Stimulated activated CD8-positive, alpha-beta memory T cell treated with anti-CD3 and anti-CD28 coated beads, Interleukin-12 subunit alpha, Interleukin-12 subunit beta, amount 100 ng/mL, for 1 hour (primary cell): ENCODE measurements at places on chromosomes 7 and 10.

GRCh38 chr7:134737566-134738345, 41.7 kb upstream of the CALD1 start:
- no peak for DNase-seq

- no peak for DNase-seq
Observed at GRCh38 chr7:111290419-111290818, 199.5 kb downstream of the LRRN3 start.

- no peak for DNase-seq
Observed at GRCh38 chr10:128078136-128078969, 47.9 kb downstream of the MKI67 start.

DNA sequence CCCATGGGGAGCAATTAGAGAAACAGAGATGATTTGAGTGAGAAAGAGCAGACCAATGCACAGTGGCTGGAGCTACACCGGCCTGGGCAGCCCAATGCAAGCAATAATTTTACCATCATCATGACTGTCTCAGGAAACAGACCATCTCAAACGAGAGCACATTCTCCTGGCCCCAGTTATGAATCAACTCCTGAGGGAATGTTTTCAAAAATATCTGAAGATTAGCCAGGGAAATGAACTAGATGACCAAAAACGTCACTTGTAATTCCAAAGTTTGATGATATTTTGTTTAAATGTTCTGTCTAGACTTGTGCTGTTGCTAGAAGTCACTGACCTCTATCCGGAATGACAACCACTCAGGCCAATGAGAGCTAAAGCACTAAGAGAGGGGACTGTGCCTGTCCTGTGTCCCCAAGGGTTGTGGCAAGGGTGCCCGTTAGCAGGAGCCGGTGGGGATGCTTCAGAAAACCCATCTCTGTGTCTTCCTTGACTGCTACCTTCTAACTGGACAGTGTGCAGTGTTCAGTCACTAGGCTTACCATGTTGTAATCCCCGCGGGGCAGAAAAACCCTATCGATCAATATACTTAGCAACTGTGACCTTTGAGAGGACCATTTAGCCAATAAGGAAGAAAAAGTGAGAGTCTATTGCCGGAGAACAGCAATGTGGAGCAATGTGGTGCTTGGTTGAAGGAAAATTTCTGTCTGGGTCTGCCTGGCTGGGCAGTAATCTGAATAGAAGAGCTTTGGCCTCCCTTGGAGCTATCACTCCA, 202.4 kb downstream of the ADAM12 start:
- no peak for DNase-seq

DNA sequence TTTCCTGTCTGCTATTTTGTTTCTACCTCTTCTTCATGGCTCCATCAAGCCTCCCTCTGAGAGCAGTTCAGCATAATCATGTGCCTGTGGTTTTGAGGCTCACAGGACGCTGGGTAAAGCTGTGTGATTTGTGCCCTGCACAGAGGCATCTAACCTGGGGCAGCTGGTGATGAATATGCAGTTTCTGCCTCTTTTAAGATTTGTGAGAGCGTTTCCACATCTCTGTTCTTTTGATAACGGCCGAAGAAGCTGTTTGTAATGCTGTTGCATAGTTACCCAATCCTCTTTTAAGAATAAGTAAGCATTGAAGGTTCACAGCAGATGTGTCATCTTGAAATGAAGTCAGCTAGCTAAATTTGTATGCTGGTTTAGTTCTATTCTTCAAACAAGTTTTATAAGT, 45.2 kb downstream of the PNLIPRP3 start:
- DNase-seq = no peak

- no peak for DNase-seq
Observed at GRCh38 chr10:130400890-130401289, 264.7 kb downstream of the GLRX3 start.

DNA sequence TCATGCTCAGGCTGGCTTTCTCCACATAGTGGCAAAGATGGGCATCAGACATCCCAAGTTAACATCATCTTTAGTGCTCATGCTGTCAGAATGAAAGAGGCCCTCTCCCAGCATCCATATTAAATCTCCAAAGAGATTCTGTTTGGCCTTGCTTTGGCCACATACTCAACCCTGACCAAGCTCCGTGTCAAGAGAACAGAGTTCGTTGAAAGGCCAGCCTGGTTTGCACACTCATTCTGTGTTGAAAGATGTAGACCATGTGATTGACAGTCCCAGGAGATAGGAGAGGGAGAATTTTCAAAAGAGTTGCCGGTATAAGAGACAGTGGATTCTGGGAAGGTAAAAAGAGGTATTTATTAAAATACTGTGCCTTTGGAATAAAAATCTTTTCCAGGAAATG, 19.7 kb downstream of the MET start:
- no peak for DNase-seq

- no peak for DNase-seq
Observed at GRCh38 chr7:47170516-47170915, 411.4 kb downstream of the TNS3 start.

DNA sequence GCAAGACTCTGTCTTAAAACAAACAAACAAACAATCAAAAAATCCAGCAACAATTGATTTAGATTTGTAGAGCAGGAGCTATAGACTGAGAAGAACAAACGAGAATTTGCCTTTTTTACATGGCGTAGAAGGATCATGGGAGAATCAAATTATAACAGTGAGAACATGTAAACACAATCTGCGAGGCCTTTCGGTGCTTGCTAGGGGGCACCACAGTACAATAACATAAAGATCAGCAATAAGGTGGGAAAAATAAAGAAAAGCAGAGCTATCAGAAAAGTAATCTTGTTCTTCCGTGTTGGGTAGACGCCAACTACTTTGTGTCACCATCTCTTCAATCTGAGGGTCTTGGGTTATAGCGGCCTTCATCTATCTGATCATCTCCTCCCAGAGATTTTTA, 82.2 kb downstream of the NOD1 start:
- no peak for DNase-seq

DNA sequence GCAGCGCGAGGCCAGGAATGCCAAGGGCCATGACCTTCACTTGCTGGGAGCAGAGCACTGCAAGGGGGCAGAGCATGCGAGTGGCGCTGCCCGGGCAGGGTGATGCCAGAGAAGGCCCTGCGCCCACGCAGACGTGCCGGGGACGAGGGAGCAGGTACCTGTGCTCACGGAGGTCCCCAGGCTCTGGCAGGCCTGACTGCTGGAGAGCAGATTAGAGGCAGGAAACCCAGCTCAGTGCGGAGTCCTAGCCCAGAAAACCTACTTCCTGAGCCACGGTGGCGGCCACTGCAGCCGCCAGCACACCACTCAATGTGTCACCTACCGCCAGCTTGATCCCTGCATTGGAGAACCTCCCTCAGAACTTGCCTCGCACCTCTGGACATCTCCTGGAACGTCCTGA, 148.4 kb downstream of the MAD1L1 start:
- DNase-seq = no peak

DNA sequence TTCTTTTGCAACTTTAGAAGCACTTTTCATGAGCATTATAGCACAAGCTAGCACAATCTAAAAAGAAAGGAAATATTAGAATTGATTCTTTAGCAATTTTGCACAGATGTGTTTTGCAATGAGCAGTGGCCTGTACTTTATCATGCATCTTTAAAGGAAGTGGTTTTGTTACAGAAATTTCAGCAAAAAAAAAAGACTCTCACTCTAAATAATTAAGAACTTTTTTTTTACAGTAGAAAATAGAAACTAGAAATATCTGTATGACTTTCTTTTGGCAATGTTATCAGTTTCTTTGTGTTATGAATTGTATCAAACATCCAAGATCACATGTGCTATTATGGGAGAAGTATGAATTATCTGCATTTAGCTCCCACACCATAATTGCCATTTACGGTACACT, 195.7 kb upstream of the KLF6 start:
- no peak for DNase-seq

DNA sequence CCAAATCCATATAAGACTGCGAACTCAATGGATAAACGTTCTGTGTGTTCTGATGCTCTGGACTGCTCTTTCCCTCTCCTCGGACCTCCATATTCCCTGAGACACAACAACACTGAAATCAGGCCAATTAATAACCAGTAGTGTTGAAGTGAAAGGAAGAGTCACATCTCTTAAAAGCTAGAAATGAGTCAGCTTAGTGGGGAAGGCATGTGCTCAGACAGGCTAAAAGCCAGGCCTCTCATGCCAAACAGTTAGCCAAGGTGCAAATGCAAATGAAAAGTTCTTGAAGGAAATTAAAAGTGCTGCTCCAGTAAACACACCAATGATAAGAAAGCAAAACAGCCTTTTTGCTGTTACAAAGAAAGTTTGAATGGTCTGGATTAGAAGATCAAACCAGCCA, 29.3 kb downstream of the TNS3 start:
- DNase-seq = no peak

- no peak for DNase-seq
Observed at GRCh38 chr7:17150018-17150417, 148.4 kb upstream of the AHR start.

GRCh38 chr7:95316588-95316987, 7.7 kb downstream of the PON1 start:
- no peak for DNase-seq

DNA sequence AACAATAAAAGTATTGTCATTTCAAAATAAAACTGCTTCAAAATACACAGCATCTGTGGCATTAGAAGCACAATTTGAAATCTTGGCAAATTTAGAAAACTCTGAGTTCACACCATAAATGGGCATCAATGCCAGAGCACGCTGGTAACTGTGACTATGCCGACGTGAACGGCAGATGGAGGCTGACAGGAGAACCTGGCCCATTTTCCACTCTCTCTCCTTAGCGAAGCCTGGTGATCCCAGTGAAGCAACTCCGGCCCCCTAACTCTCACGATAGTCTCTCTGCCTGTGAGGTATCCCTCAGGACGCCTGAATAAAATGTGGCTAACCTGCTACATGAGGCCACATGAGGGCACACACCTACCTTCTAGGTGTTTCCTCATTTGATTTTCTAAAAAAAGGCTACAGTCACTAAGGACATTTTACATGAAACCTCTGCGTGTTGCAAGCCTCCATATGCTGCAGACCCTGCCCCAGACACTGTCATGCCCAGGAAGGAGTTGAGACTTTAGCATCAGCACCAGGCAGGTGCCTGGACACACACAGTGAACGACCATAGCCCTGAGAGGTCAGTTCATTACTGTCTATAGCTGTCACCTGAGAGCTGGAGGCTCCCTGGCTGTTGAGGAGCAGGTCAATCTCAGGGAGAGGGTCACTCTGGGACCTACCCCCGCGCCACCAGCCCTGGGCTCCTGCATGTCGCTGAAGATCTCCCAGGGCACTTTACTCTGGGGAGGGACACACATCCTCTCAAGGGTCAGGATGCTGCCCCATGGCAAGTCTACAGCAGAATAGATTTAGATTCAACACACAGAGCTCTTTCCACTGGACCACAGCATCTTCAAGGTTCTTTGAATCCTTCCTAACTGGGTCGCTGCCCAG, 62.9 kb upstream of the CAMK2B start:
- DNase-seq = no peak

- no peak for DNase-seq
Observed at GRCh38 chr10:115503546-115503945, 410.4 kb downstream of the ATRNL1 start.
